ENCODE measurements at places on chromosomes 6 and 20. TPM values are rescaled to one million over a fixed set of nuclear protein-coding genes. Genes with fewer than 3 reads are reported as not detected.
A peak's percentile ranks its signal among the peaks of the same experiment; 100 is the strongest.

- no peak overlapping the region for H3K27ac ChIP-seq
- peak; percentile 52 for DNase-seq
- H3K36me3 ChIP-seq, result no peaks in the 10 kb centered on the region
- no peak overlapping the region for H3K4me3 ChIP-seq
Measured at GRCh38 chr20:24672886-24673677, 203.7 kb downstream of the SYNDIG1 start.

GRCh38 chr6:24798740-24799540 lies at the start of gene ARMH2:
ARMH2 (minus strand) TSS chr6:24798917; CDS start chr6:24798857, 60 bp downstream.
- no peak within 1 kb of the TSS for H3K27ac ChIP-seq
- DNase-seq, result no peak
- no peaks in the 10 kb centered on the region for H3K27me3 ChIP-seq
- H3K4me3 ChIP-seq, result no peak within 1 kb of the TSS

DNA sequence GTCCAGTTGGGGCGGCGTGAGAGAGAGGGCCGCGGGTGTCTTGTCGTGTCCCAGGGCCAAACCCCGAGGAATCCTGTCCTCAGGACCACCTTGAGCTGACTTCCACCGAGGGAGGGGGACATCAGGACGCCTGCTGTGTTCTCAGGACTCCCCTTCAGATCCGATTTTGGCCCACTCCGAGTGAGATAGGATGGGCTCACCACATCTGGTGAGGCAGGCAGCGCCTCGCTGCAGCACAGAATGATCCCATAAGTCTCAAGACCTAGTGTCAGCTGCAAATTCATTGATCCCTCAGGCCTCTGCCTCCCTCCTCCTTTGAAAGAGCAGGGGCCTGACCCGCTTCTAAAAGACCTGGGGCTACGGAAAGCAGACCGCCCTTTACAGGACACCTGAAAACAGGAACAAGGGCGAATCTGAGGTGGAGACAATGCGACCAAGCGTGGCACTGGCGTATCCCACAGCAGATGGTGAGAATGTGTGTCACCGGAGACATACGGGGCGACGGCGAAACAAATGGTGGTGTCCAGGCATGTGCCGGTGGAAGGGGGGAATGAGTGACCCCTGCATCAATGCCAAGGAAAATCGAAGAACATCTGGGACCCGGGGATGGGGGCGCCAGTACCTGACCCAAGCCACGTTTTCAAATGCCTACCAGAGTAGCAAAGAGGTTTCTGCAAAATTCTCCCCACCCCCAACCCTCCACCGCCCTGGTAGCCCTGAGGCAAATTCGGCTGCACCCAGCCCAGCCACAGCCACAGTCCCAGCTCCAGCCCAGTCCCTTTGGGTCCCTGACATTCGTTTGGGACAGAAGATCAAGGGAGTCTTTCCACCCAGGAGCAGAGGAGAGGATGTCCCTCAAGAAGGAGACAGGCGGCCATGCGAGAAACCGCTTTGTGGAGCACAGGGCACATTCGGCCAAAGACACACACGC lies 162.1 kb upstream of the ZNF337 start:
- no peaks in the 10 kb centered on the region for H3K27me3 ChIP-seq
- no peaks in the 10 kb centered on the region for H3K4me1 ChIP-seq
- H3K4me3 ChIP-seq, result no peak overlapping the region
- peak; percentile 30 for DNase-seq

DNA sequence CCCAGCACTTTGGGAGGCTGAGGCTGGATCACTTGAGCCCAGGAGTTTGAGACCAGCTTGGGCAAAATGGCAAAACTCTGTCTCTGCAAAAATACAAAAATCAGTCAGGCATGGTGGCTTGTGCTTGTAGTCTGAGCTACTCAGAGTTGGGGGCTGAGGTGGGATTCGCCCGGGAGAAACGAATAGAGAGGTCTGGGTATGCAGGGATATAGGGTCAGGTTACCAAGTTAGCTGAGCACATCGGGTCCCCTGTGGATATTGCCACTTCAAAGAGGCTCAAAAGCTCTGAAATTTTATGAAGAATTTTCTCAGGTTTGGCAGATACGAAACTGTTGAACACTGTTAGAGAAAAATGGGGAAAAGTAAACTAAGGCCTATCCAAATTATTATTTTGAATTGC lies 120.9 kb upstream of the SGK1 start:
- no peak overlapping the region for H3K27ac ChIP-seq
- no peak for DNase-seq
- no peaks in the 10 kb centered on the region for H3K27me3 ChIP-seq
- H3K36me3 ChIP-seq, result no peaks in the 10 kb centered on the region

- H3K27ac ChIP-seq, result no peak overlapping the region
- no peaks in the 10 kb centered on the region for H3K36me3 ChIP-seq
- H3K4me3 ChIP-seq, result no peak overlapping the region
- no peaks in the 10 kb centered on the region for H3K4me1 ChIP-seq
Measured at GRCh38 chr6:130183271-130184222, 39.2 kb downstream of the SAMD3 start.

DNA sequence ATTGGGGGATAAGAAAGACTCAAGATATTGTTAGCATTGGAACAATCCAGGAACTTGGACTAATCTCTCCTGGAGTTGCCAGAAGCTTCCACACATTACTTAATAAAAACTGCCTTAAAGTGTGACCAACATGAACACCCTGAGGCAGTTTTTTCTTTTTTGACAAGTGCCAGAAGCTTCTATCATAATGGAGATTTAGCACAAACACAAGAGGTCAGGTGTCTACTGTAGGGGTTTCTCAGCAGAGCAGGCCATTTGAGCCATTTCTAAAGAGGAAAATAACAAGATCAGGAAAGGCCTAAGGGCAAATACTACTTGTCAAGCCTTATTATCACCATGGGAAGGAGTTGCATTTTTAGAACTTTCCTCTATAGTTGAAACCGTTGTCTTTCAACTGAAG lies 361.5 kb downstream of the EPM2A start:
- H3K36me3 ChIP-seq, result no peaks in the 10 kb centered on the region
- no peak overlapping the region for H3K4me3 ChIP-seq
- no peak overlapping the region for H3K27ac ChIP-seq
- H3K27me3 ChIP-seq, result no peaks in the 10 kb centered on the region

TRIM10 gene
- not detected for total RNA-seq

COL11A2 gene
- 0.16 TPM for total RNA-seq

ADGB gene
- not detected for total RNA-seq
